ENCODE measurements at places on chromosomes 2 and 18.

GRCh38 chr2:238874330-238875050, 26.6 kb downstream of the TWIST2 start:
- no peak for DNase-seq

DNA sequence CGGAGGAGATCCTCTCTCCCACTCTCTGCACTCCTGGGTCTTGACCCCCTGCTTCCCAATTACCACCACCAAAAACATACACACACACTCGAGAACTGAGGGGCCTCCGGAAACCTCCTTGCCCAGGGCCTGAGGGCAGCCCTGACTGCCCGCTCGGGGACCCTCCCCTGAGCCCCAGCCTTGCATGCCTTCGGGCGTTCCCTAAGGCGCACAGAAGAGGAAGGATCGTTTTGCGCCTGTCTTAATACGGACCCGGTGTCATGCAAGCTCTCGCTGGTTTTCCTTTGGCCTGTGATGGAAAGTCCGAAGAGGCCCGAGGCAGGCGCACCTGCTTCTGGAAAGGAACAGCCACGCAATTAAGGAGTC, 19.8 kb downstream of the POU3F3 start:
- DNase-seq = no peak

DNA sequence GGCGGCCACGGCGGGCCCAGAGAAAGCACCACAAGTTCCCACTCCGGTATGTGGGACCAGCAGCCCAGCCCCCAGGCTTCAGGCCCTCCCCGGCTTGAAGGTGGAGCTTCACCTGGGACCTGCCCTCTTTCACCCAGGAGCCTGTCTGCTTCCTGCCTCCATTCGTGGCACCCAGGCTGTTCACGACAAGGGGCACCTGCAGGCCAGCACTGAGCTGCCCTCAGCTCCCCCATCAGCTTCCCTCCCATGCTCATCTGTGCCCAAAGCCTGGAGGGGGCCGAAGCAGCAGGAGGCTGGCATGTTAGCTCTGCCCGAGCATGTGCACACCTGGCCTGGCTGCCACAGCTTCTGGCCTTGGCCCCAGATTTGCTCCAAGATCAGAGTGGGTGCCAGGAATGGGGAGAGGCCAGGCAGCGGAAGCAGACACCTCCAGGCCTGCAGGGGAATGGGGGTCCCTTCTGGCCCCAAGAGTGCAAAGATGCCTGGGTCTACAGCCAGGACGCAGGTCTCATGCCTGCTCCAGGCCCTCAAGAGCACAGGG, 312.4 kb upstream of the SYT4 start:
- DNase-seq = no peak

GRCh38 chr2:189391201-189391600, 50.1 kb upstream of the WDR75 start:
- no peak for DNase-seq

GRCh38 chr18:9782073-9782857, 74.2 kb downstream of the RAB31 start:
- no peak for DNase-seq

DNA sequence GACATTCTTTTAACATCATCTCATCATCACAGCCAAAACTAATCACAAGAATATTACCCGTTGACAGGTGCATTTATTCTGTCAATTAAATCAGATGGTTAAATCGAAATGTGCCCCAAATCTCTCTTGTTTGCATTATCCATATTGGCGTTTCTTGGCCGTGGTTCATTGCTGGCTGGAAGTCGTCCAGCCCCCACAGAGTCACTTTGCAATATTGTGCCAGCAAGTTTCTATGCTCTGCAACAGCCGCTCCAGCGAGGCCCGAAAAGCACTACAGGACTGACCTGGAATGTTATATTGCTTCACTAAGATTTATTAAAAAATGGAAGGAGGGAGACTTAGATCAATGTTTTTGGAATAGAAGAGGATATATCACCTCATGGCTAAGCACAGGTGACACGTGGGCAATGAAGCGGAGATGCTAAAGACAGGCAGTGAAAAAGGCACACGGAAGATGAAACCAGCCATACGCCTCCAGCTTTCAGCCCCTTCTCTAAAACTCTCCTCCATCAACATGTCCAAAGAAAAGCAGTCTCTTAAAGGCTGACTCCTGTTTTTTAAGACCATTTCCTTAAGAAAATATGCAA, 176.8 kb upstream of the VRK2 start:
- no peak for DNase-seq

DNA sequence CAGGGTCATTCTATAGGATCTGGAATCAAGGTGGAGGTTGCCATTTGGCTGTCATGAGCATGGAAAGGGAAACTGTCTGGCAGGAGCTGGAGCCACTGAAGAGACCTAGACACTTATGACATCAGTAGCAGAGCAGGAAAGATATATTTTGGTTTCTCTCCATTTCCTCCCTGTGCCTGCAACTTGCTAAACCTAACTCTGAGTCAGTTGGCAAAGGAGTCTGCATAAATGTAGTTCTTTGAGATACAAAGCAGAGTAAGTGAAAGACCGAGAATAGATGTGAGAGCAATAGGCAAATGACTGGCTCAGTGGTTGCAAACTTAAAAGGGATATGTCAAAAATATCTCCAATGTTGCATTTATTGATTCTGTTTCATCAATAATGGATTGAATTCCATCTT, 757.7 kb downstream of the KCNJ3 start:
- no peak for DNase-seq

- no peak for DNase-seq
These were observed 89.0 kb downstream of the INSIG2 start for GRCh38 chr2:118177318-118177717.

DNA sequence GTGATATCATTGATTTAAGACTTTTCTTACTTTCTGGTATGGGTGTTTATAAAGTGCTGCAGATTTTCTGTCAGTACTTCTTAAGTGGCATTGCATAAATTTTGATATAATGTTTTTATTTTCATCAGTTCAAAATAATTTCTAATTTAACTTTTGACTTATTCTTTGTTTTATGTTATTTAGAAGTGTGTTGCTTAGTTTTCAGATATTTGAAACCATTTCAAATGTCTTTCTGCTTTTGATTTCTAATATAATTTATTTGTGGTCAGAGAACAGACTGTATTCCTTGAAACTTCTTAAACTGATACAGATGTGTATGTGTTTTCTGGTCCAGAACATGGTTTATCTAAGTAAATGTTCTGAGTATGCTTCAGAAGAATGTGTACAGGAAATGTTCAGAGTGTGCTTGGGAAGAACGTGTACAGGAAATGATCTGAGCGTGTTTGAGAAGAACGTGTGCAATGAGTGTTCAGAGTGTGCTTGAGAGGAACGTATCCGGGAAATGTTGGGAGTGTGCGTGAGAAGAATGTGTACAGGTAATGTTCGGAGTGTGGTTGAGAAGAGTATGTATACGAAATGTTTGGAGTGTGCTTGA, 265.7 kb upstream of the HS6ST1 start:
- no peak for DNase-seq

DNA sequence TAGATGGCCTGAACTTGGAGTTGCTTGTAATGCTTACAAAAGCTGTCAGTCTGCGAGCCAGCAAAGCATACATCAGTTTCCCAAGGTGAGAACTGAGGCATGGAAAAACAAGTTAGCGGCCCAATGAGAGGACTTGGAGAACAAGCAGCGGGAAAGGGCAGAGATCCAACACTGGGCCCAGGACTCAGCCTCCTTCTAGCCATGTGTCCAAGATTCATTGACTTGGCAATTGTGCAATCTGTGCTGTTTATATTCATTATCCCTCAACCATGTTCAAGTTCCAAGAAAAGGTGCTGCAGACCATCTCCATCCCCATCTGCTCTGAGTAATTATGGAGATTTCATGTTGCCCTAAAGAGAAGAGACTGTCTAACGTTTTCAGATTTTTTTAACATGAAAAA, 187.4 kb downstream of the ALK start:
- no peak for DNase-seq

GRCh38 chr2:143558665-143559064, 429.4 kb downstream of the ARHGAP15 start:
- no peak for DNase-seq

All from HuH-7 (cell line).